Activated CD4-positive, CD25-positive, alpha-beta regulatory T cell (primary cell): ENCODE measurements at places on chromosomes 1 and 21.

DNA sequence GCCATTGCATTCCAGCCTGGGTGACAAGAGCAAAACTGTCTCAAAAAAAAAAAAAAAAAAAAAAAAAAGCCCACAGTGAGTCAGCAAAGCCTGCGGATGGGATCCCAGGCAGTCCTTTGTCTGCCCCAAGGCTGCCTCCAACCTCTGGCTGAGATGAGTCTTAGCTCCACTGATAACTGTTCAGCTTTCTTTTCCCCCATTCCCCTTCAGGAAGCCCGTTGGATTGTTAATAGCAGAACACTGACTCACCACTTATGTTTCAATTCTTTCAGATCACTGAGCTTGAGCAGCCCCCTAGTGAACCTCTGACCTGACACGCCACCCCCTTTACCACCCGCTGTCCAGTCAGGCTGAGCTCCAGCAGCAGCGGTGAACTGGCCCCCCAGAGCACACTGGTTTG lies 57.5 kb downstream of the ERG start:
- no peak for DNase-seq

- no peak for DNase-seq
These were observed 97.6 kb upstream of the VANGL1 start for GRCh38 chr1:115544131-115544530.

GRCh38 chr1:203454986-203455471 lies 20.6 kb upstream of the PRELP start:
- no peak for DNase-seq

GRCh38 chr1:100583827-100584226 lies 45.9 kb downstream of the GPR88 start:
- no peak for DNase-seq

DNA sequence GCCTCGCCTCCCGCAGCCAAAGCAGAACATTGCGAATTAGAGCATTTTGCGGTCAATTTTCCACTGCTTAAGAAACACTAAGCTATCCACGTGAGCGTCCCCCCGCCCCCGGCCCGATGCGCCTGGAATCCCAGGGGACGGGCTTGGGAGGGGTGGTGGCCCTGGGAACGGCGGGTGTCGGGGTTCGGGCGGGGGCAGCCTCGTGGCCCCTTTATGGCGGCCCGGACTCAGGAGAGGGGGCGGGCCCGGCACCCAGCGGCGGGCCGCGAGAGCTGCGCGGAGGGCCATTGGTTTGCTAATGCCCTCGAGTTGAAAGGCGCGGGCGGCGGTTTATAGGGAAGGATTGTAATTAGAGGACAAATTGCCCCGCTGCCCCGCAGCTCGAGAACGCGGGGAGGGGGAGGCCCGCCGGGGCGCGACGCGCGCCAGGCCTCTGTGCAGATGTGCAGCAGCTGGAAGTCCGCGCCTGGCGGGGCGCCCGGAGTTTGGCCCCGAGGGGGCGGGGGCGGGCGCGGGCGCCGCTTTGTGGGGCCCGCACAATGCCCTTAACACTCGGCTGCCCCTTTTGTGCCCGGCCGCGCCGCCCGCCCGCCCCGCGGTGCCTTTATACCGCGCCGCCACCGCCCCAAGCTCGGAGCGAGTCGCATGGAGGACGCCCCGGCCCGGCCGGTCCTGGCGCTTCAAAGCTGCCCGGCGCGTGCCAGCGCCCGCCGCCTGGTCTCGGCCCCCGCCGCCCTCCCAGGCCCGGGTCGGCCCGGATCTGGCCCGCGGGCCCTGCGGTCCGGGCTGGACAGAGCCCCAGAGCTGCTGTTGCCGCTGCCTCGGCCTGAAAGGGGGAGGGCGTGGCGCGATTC lies 1.9 kb upstream of the HES3 start:
- DNase-seq: no peak

GRCh38 chr1:185033686-185034085 lies 11.7 kb upstream of the RNF2 start:
- DNase-seq: no peak

DNA sequence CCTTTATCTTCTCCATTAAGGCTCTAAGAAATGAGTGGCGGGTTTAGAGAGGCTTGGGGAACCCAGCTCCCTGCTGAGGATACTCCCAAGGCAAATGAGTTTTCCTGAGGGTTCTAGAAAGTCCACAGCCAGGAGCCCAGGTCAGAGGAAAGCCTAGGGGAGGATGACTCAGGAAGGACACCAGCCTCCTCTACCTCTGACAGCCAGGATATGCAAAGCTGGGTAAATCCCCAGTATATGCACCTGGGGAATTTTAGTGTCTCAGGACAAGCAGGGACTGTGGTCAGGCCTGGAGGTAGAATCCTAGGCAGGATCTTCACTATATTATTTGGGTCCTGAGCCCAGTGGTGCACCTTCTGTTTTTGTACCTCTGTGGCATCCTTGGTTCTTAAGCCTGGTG lies 23.5 kb upstream of the WNT4 start:
- DNase-seq: no peak
